NCI-H774 (cell line): ENCODE measurements at places on chromosomes 4 and X.

DNA sequence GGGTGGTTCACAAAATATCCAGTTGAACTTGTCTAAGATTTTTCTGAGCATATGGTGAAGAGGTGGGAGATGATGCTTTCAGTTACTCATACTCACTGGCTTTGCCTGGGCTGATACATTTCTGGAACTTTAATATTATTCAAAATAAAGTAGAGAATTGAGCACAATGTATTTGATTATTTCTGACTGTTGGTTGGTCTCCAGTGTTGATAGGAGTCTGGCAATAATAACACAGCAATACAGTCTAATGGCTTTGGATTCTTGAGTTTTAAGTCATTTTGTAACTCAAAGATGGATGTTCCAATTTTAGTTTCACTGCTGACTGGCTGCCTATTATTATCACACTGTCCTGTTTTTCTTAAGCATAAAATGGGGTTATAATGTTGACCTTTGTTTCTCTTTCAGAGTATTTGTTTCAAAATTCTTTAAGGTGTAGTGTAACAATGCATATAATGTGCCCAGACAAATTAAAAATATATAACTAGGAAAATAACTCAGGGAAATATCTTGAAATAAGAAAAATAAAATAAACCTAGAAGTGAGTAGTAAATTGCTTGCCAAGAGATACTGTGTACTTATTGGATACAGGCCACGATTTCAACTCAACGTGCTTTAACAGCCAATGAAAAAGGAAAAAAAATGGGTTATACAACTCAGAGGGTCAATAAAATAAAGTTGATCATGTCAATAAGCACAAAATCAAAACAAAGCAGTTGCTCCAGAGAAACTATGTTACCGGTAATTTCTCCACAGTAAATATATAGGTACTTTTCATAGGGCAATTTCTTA, 99.0 kb downstream of the ARSJ start:
- no peak for DNase-seq

DNA sequence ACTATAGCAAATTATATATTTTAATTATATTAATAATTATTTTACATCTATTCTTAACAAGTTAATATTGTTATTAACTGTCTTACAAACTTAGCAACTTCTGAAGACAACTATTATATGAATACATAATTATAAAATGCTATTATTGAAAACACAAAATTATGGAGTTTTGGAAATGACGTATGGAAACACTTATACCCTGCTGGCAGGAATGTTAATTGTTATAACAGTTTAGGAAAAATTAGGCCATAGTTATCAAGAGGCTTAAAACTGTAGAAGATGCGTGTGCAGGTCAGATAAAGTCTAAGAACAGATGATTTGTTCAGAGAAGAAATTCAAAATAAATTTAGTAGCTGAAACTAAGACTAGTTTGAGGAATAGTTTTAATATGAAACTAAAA, 211.7 kb downstream of the FAT4 start:
- no peak for DNase-seq

DNA sequence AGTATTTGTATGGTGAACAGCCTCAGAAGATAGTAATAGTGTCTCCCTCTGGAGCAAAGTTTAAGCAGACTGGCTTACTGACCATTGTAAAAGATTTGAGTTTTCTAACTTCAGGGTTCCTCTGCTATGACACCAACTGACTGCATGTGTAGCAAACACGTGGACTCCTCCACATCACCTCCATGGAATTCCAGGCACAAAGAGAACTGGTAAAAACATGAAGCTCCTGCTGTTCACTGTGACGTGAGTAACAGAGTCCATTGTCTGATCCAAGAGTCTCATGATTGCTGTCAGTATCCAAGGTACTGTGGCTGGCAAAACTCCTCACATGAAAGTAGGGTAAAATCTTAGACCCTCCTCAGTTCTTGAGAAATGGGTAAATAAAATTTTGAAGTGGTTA, 107.6 kb upstream of the FAM9B start:
- DNase-seq: no peak

DNA sequence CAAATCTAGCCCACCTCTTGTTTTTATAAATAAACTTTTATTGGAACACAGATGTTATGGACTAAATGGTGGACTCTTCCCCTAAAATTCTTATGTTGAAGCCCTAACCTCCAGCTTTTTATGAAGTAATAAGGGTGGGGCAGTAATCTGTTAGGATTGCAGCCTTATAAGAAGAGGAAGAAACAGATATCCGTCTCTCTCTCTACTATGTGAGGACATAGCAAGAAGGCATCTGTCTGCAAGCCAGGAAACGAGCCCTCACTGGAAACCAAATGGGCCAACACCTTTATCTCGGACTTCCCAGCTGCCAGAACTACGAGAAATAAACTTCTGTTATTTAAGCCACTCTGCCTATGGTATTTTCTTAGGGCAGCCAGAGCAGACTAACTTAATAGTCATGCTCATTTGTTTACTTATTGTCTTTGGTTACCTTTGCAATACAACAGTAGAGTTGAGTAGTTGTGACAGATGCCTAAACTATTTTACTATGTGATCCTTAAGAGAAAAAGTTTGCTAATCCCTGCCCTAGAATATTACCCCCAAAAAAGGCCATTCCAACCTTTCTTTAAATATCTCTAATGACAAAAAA, 67.4 kb downstream of the MANBA start:
- DNase-seq: no peak

DNA sequence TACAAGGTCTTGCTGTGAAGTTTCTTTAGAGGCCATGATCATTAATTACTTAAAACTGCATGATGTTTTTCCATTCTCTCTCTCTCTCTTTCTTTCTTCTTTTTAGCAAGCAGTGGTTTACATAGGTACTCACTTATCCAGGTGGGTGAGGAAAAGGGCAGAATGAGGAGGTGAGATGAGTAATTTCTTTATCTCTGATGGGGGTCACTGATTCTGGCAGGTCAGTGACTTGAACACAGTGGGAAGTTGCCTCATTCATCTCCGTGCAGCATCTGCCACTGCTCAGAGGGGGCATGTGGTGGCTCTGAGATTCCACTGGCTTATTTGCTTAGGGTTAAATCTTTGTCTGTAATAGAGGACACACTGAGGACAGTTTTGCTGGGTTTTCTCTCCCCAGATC, 62.6 kb downstream of the FAM114A1 start:
- no peak for DNase-seq

- no peak for DNase-seq
Measured at GRCh38 chrX:112521676-112522075, 158.1 kb downstream of the LHFPL1 start.

- no peak for DNase-seq
Measured at GRCh38 chrX:131061306-131061705, 3.2 kb downstream of the ARHGAP36 start.

GRCh38 chr4:38373375-38373774, 290.6 kb upstream of the KLF3 start:
- no peak for DNase-seq

DNA sequence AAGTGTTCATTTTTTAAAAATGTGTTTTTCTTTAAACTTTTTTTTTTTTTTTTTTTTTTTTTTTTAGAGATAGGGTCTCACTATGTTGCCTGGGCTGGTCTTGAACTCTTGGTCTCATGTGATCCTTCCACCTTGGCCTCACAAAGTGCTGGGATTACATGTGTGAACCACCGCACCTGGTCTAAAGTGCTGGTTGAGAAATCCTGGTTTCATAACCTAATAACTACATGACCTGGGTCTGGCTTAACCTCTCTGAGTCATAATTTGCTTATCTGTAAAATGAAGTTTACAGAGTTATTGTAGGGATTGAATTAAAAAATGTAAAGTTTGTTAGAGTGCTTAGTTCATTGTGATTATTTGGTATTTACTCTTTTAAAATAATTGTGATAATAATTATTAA, 5.2 kb downstream of the HSD17B13 start:
- DNase-seq: no peak

GRCh38 chr4:105015750-105016149, 130.9 kb upstream of the TET2 start:
- no peak for DNase-seq

GRCh38 chr4:184823014-184823413, 2.8 kb downstream of the ACSL1 start:
- no peak for DNase-seq

GRCh38 chr4:176872461-176872860, 79.7 kb upstream of the VEGFC start:
- DNase-seq: no peak

DNA sequence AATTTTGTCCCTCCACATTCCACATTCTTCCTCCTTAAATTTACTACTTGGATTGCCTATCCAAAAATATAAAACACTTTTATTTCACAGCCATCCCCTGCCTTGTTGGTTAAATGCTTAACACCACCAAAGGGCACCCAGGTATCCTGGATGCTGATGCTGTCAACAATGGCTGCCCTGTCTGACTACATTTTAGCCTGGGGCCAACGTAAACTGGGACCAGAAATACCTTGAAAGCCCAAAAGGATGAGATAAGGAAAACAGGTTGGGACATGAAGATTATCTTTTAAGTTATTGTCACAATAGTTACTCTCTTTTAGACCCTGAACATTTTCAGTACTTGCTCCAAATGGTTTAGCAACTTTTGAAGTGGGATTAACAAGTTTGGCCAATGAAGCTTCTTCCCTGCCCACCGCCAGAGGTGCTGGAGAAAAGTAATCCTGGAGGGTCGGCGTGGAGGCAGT, 775 bp upstream of the YIPF6 start:
- DNase-seq: no peak

DNA sequence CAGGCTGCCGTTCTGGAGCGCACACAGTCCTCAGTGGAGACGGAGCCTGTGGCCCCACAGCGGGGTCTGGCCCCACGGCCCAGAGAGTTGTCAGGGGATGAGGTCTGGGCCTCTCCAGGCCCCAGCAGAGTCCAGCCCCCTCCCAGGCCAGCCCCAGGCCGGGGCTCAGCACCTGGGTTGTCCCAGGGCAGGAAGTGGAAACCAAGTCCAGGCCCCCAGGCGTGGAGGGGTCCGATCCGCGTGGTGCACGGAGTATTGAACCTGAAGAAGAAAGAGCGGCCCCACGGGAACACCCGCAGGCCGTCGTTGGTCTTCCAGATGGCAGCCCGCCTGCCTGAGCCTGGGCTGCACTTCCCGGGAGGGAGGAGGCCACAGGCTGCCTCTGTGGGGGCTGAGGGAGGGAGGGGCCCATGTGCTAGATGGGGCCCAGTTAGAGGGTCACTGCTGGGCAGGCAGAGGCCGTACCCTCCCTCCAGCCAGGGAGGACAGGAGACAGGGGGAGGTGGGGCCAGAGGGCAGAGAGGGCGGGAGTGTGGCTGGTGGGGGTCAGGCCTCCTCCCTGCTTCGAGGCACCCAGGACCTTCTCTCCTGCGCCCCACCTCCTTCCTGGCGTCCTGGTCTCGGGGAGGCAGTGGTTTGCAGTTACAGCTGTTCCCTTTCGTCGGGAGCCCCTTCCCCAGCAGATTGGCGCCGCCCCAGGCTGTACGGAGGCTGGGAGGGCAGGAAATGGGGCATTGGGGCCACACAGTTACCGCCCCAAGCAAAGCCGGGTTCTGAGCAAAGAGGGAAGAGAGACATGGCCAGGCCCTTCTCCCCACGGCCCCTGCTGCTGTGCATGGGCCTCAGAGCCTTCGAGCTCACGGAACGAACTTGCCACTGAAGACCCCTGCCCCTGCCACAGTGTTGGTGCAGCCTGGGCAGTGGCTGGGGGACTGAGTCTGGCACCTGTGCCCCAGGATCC, 8.1 kb downstream of the HGFAC start:
- DNase-seq: no peak

DNA sequence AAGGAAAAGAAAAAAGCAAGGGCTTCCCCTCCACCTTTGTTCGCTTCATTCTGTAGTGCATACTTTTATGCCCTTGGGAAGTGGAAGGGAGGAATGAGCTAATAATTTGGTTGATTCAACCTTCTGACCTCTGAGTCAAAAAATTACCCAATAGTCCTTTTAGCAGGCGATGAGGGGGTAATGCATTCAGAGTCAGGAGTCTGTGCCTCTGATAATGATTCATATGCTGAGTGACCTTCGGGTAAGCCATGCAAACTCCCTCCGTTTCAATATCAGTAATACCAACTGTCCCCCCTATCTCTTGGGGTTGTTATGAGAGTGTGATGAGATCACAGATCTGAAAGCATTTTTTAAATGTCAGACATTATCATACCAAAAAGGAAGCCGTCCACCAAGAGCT, 41.6 kb upstream of the ACSL4 start:
- no peak for DNase-seq

DNA sequence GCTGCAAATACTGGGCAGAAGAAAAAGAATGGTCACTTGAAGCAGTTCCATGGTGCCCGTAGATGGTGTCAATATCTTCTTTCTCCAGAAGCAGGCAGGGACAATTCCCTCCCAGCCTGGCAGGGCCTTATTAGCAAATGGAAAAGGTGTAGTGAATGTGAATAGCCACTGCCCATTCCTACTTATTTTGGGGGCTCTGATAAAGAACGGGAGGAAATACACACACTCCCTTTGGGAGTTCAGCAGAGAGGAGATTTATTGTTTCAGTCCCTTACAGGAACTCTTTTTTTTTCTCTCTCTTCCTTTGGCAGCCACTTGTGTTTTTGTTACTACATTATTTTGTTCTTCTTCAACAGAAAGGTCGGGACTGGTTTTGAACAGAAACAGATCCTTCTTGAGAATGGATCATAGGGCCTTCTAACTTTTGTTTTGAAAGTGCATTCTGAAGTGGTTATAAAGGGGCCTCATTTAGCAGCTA, at the start of gene EMCN:
EMCN (minus strand) TSS at position 159 of the 478 bp plus-strand sequence; CDS start at position 51, 108 bp downstream.
- no peak for DNase-seq

- DNase-seq: no peak
Measured at GRCh38 chrX:107398115-107398514, 51.3 kb upstream of the FRMPD3 start.
